ENCODE measurements at places on chromosomes 11 and 22.
A peak's percentile ranks its signal among the peaks of the same experiment; 100 is the strongest.

DNA sequence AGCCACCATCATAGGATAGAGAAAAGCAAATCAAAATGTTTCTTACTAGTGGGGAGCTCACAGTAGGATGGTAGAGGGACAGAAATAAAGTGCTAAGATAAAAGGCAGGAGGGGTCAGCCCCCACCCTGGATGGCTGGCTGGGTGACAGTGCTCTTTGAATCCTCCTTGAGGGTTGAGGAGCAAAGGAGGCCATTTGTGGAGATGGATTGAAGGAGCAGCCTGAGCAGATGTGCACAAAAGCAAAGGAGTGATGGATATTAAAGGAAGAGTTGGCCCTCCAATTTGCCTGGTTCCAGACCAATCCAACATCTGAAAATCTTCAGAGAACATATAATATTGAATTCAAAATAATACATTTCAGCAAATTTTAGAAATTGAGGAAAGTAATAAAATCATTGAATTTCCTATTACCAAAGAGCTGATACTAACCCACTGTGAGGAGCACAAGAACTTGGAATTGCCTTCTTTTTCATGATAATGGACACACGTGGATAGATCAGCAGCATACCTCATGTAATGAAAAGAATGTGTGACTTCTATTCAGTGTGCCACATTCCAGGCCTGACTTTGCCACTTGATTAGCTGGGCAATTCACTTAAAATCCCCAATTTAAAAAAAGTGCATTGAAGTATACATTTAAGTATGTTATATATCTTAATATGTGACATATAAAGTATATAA lies 287.0 kb downstream of the FAT3 start:
- no peak for DNase-seq

DNA sequence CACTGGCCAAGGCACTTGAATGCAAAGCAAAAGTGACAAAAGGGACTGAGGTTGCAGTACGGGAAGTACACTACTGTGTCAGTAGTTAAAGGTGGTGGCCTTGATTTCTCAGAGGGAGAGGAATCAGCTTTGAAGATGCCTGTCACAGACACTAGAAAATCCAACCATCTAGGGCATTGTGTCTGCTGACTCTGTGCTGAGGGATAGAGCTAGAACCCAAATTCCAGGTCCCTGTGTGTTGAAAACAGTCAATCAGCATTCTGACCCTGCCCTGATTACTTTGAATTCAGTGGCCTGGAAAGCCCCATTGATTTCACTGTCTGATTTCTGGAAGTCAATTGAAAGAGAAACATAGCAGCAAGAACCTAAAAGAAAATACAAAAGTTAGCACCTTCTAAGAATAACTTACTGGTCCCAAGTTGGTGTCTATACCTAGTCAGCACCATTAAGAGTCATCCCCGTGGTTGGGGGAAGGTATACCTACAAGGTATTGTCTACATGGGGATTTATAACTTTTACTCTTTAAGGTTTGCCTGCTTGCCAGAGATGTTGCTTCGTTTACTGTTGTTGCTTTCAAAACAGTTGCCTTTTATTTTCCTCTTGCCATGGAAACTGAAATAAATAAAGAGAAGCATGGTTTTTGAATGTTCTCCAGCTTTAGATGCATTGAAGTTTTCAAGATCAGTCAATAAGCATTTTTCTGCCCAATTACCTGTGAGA lies 97.3 kb downstream of the PDHX start:
- peak; percentile 72 for DNase-seq

DNA sequence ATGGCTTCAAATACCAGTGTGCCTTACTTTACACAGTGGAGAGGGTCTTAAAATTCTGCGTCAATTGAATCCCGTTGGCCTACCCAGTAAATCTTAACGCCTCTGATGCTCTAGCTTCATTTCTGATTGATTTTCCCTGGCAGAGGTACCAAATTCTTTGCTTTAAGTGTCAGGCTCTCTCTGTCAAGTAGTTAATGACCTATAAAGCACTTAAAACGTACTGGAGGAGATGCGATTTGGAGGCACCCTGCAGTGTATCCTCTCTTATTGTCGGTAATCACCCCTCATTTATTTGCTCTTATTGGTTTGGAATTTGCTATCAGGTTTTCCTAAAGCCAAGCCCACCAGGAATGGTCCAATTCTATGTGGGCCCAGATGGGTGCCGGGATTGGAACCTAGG lies 59.2 kb downstream of the NFAM1 start:
- no peak for DNase-seq

DNA sequence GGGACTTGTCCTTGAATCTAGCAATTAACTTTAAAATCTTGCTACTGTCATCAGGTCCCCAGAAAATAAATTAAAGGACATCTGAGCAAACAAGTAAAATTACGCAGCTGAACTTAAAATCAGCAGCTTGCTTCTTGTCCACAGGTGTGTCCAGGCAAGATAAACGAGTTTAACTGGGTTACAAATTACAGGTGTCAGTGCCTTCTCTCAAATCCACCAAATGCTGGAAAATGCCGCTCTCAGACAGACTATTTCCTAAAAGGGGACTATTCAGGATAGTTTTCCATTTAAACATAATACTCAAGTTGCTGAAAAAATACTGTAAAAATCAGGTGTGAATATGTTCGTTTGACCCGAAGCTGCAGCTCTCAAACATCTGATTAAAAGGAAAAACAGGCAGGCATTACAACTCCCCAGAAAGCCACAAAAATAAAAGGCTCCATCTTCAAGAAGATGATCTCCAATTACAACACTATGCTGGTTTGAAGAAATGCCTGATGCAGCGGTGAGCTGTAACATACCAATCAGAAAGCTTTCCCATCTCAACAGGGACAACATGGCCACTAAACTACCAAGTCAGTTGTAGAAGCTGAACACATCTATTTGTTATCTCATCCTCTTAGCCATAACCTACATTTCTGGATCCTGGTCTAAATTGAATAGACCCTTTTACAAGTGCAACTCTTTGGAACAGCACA lies 82.1 kb downstream of the CADM1 start:
- no peak for DNase-seq

DNA sequence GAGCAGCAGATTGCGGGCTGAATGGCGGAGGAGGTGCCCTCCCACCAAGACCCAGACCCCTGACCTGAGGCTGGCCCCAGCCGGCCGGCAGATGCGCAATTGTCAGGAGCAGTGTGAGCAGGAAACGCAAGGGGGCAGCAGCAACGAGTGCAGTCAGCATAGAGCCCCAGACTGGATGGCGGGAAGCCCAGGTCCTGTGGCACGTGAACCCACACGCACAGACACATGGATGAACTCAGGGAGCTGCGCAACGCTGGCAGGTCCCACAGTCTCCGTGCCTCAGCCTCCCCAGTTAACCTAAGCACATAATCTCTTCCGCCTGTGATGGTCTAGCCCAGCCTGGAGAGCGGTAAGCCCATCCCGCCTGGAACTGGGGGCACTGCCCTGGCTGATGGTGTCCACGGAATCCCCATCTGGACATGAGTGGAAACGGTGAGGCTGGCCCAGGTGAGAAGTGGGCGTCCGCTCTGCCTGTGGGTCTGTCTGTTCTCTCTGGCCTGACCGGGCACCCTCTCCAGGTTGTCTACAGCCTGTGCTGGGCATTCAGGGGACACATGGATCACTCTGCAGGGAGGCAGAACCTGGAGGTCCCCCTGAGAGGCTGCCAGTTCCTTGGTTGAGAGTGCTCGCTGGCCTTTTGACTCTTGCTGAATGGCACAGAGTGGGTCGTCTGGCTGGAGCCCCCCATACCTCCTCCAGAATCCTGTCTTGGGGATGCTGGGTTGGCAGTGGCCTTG lies 626 bp upstream of the TBX10 start:
- peak; percentile 70 for DNase-seq

GRCh38 chr11:117997823-117998579 lies 11.8 kb downstream of the IL10RA start:
- DNase-seq = no peak

DNA sequence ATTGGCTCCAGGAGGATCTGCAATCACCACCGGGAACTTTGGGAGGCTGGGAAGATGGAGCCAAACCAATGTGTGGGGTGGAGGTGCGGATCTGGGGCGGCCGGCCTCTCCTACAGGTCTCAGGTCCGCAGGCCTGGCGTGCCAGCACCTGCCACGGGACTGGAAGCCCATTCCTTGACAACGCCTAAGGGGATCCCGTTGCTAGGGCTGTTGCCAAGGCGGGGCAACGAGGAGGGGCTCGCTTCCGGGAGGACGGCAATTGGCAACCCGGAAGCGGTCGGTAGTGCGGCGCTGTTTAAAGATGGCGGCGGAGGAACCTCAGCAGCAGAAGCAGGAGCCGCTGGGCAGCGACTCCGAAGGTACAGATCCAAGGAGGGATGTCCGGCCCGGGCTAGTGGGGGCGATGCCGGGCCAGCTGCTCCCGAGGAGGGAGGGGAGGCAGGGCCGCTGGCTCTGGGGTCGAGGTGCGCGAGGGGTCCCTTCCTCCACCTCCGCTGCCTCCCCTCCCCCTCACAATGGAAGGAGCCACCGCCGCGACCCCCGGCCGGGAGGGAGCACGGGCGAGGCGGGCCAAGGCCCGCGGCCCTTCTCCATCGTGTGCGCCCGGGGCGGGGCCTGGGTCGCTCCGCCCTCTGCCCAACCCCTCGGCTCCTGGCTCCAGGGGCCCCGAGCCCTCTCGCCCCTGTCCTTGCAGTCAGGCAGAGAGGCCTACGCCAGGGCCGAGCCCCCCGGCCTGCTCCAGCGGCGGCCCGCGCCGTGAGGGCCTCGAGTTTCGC lies at the start of gene OTUB1:
Gene OTUB1, plus strand, starts transcription at position 283 of the 776 bp plus-strand sequence. Its CDS starts 19 bp downstream, at position 302.
- DNase-seq = peak; percentile 89

DNA sequence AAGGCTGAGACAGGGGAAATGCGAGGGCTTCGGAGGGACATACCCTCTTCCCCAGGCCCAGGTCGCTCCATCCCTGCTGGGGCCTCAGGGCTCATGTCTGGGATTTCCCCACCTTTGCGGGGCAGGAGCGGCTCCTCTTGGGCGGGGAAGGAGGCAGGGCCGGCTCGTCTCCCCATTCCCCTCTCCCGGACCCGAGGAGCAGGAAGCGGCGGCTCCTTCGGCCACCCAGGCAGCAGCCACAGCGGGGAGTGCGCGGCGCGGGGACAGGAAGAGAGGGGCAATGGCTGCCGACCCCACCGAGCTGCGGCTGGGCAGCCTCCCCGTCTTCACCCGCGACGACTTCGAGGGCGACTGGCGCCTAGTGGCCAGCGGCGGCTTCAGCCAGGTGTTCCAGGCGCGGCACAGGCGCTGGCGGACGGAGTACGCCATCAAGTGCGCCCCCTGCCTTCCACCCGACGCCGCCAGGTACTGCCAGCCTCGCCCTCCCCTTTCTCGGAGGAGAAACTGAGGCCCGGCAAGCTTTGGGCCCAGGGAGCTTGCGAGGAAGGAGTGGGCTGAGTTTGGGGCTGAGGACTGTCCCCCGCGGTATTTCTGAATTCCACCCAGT lies at the start of gene ANKK1:
Gene ANKK1, plus strand, starts transcription at position 175 of the 607 bp plus-strand sequence. Its CDS starts 106 bp downstream, at position 281.
- DNase-seq = no peak

GRCh38 chr11:28383456-28383855 lies 275.3 kb downstream of the METTL15 start:
- DNase-seq = no peak

DNA sequence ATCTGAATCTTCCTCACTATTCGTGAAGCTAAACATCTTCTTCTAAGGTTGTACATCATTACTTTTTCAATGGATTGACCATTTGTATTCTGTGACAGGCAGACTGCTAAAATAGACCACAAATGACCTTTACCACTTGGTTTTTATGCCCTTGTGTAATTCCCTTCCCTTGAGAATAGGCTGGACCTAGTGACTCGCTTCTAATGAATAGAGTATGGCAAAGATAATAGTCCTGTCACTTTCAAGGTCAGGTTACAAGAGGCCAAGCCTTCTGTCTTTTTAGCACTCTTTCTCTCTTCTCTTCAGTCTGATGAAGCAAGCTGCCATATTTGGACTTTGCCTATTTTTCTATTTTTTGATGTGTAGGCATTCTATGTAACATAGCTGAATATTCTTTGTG lies 492.9 kb downstream of the SOX6 start:
- DNase-seq = no peak

DNA sequence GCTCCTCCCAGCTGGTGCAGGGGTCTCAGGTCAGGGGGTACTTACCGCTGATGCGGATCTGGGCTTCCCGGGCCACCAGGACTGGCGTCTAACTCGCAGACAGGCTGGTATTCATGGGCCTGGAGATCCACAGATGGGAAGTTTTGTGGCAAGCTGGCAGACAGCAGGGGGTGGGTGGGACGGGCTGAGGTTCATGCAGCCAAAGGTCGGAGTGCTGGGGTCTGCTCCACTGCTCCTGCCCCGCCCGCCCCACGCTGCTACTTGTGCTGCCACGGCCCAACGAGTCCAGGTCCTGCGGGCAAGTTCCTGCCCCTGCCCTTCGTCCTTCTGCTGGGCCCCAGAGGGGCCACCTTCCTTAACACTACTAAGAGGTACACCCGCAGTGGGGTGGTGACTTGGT lies 3.1 kb downstream of the ACY3 start:
- no peak for DNase-seq

GRCh38 chr11:62139526-62140303 lies 15.9 kb downstream of the INCENP start:
- DNase-seq = no peak

- DNase-seq = peak; percentile 26
Observed at GRCh38 chr11:61828629-61829407, 718 bp downstream of the FADS2 start.

DNA sequence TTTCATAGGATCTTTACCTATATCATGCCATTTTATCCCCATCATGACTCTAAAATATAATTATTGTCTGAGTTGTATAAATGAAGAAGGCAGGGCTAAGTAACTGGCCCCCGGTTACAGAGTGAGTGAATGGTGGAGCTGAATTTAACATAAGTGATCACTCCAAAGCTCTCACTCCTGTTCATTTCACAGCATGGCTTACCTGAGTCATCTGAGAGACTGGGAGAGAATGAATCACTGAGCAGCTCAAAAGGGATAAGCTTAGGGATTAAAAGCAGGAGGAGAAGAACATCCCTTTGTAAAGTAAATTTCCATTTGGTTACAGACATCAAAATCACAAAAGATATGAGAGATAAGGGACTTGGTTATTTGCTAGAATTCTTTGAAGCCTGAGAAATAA lies 294.0 kb upstream of the CTSC start:
- no peak for DNase-seq

DNA sequence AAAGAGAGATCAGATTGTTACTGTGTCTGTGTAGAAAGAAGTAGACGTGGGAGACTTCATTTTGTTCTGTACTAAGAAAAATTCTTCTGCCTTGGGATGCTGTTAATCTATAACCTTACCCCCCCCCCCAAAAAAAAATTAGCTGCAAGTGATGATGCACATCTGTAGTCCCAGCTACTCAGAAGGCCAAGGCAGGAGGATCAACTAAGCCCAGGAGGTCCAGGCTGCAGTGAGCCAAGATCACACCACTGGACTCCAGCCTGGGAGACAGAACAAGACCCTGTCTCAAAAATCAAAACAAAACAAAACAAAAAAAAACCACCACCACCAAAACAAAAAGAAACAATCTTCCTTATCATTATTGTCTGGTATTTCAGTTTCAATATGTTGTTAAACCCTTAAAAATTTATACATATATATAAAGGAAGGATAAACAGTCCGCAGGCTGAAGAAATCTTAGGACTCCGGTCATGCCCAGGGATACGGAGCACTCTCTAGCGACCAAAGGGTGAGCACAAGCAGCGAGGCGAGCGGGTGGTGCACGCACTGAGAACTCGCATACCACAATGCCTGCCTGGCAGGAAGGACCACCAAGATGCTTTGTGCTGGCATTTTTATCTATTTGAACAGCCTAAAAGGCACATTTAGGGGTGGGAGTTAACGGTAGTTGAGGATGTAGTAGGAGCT lies 6.4 kb downstream of the POLDIP3 start:
- no peak for DNase-seq

GRCh38 chr11:66956689-66957290 lies 1.4 kb downstream of the PC start:
- DNase-seq = no peak

All from CD4-positive, alpha-beta T cell treated with Interleukin-12 subunit alpha and Interleukin-12 subunit beta, for 1 hour (primary cell).